Femur (tissue), 1 donor: ENCODE measurements at places on chromosomes 1 and 21.

DNA sequence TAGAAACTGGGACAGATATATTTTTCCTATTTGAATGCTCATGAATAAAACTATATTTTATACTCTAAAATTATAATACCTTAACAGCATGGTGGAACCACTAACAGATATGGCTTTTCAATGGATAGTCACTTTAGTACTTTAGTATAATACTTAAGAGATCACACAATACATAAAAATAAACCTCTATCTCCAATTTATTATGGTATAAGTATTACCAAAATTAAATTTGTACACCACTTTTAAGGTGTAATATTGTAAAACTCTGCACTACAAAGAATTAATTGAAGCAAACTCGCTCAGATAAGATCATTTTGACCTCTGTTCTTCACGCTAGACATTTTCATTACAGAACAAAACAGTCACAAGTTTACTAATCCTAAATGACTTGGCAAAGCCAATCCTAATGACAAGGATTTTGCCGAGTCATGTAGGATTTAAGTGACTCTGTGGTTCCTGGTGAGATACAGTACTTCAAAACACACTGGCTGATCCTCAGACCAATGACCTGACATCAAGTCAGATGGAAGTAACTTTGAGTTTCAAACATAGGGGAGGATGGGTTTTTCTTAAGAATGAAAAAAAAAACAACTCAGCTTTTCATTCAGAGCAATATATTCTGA, 200.6 kb downstream of the SMYD3 start:
- DNase-seq: no peak

DNA sequence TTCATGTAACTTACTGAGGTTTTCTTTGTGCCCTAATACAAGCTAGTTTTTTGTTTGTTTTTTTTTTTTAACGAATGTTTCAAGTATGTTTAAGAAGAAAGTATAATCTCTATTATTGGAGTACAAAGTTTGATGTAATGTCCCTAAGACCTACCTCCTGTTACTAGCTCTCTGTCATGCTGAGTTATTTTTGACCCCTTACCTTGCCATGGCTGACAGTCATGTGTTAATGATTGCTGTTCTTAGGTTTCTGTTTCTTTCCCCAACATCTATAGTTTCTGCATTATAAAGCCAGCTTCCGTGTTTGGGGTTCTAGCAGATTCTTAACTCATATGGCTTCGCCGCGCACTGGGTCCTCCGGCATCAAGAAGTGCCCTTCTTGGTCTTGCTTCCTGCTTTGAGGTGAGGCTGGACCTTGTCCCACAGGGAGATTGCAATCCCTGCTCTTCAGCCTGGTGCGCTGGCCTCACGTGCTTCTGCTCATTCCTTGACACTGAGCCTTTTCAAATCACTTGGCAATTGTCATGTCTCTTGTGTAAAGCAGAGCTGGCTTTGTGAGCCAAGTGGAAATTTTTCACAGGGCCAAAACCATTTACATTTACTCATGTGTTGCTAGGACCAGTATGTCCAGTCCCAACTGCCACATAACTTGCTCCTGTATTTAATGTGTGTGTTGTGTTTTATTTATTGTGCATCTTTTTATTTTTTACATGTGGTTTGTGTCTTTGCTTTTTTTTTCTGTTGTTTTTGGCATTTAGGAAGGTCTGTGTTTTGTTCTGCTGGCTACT, 135.0 kb upstream of the COL6A1 start:
- DNase-seq: peak; percentile 18

- DNase-seq: no peak
Measured at GRCh38 chr1:40029608-40030007, 10.9 kb upstream of the CAP1 start.

- DNase-seq: no peak
Measured at GRCh38 chr1:18886003-18886335, 16.4 kb downstream of the ALDH4A1 start.

DNA sequence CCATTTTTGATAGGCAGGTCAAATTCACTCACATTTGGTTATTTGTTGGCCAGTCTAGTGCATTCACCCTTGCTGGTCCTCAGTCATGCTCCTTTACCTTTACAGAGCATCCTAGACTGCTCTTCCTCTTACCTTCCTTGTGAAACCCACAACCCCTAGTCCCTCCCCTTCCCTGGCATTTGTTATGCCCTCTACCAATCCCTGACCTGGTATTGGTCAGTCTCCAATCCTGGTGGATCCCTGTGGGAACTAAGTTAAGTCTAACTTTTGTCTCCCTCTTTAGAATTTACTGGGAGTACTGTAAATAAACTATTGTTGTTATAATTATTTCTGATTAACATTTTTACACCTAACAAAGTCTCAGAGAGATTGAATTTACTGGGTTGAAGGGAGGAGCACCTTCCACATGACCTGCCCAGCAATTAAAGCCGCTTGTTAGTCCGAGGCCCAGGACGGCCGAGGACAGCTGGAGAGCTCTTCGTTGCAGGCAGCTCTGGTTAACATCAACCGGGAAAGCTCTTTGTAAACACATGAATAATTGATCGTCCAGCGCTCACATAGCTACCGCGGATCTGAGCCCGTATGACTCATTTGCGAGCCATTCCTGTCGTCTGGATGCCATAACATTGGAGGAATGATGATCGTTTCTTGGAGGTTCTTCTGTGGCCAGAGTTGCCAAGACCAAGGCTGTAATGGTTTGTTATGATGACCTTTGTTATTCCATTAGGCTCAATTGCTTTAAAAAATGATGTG, 31.9 kb downstream of the MTARC1 start:
- DNase-seq: no peak

DNA sequence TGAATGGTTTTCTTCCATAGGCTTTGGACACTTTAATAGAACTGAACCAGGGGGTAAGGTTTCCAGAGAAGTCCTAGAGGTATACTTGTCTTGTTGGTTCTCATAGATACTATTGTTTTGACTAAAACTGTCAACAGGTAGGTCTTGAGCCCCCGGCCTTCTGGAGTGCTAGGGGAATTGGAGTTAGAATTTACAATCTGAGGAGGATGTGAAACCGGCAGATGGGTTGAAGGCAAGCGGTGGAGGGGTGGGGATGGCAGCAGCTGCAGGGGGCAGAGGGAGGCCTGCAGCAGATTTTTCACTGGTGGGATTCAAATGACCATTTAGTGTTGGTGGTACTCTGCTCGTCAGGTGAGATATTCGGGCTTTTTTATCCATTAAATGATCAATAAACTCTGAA, 4.3 kb upstream of the CD1D start:
- no peak for DNase-seq

GRCh38 chr1:175512637-175513412, 230.6 kb downstream of the TNR start:
- DNase-seq: no peak

- no peak for DNase-seq
Measured at GRCh38 chr1:42055061-42055460, 98.1 kb upstream of the GUCA2B start.

GRCh38 chr1:194476872-194477271, 1290.5 kb upstream of the B3GALT2 start:
- no peak for DNase-seq

DNA sequence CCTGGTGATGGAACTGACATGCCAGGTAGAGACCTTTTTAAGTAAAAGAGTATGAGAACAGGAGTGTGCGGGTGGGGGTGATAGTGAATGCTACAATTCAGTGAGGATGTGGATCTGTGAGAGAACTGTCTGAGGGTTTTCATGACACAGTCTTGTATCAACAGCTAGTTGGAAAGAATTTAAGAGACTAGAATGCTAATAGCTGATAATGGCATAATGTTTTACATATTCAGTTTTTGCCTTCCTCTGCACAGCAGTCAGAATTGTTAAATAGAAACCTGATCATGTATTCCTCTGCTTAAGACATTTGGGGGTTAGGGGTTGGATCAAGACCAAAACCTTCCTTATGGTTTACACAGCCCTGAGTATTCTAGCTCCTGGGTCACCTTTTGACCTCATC, 152.8 kb upstream of the ZRANB2 start:
- no peak for DNase-seq

DNA sequence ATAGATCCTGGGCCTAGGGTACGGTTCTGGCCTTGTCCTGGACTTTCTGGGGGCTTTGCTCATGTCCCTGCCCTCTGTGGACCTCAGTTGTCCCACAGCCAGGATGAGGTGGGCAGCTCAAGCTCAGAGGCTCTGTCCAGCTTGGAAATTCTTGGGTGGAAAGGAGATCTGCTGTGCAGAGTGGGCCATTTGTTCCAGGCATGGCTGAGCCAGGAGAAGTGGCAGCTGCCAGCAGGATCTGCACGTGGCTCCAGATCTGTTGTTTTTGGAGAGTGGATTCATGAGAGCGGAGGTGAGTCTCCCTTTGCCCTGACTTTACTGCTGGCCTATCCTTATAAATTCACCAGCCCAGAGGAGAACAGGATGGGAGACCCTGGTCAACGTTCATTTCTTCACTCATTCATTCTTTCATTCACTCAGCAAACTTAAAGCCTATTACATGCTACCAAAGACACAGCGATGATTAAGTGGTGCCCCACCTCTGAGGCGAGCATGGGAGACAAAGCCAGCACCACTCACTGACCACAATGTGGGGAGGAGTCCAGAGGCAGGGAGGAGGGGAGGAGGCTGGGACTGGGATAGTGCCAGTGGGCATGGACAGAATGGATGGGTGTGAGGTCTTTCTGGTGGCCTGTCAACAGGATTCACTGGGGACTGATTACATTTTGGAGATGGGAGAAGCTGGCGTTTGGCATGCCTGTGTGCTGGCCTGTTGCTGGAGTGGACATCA, 205.1 kb downstream of the TRABD2B start:
- DNase-seq: no peak

DNA sequence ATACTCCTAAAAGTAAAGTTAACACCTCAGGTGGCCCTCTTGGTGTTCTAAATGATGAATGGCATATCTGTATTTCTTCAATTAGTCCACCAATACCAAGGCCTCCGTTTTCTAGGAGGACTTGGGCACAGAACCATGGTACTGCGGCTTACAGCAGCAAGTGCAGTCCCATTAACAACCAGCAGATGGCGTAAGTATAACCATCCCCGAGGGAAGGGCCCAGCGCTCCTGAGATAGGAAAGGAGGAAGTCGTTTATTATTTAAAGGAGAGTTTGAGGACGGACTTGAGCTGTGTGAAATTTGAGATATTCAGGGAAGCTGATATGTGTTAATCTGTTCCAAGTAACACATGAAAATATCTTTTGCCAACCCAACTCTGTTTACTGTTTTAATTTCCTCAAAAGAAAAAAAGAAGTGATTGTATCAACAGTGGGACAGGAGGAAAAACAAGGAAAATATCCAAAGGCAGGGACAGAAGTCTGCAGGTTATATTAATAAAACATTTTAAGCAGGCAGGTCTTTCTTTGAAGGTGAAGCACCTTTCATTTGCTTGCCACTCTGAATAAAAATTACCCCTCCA, 37.7 kb upstream of the KCNJ15 start:
- peak; percentile 69 for DNase-seq

GRCh38 chr1:47991187-47991586, 6.0 kb downstream of the TRABD2B start:
- no peak for DNase-seq

DNA sequence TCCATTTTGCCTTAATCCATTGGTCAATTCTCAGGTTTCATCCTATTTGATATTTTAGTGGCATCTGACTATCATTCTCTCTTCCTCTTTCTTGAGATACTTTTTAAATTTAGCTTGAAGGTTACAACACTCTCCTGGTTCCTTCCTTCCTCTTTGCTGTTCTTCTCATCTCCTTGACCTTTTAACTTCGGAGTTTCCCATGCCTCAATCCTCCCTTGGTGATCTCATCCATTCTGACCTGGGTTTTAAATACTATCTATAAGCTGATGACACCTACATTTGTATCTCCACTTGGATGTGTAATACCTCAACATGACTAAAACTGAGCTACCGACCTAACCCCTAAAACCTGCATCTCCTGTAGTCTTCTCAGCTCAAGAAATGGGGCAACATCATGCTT, 4.8 kb upstream of the ZNF687 start:
- DNase-seq: no peak

DNA sequence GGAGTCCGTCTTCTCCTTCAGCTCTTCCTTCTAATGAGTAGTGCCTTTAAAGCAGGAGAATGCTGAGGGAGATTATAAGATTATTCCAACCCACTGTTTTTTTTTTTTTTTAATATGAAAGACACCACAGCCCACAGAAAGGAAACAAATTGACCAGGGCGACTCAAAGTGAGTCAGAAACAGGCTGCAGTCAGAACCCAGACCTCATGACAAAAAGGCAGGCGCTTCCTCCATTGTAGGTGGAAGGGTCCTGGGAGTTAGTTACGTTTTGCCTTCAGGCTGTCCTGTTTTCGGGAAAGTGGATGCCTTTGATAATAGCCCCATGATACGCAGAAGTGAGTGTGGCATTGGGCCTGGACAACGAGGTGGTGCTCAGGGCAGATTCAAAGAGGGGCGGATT, 21.0 kb downstream of the PLXNA2 start:
- DNase-seq: no peak

DNA sequence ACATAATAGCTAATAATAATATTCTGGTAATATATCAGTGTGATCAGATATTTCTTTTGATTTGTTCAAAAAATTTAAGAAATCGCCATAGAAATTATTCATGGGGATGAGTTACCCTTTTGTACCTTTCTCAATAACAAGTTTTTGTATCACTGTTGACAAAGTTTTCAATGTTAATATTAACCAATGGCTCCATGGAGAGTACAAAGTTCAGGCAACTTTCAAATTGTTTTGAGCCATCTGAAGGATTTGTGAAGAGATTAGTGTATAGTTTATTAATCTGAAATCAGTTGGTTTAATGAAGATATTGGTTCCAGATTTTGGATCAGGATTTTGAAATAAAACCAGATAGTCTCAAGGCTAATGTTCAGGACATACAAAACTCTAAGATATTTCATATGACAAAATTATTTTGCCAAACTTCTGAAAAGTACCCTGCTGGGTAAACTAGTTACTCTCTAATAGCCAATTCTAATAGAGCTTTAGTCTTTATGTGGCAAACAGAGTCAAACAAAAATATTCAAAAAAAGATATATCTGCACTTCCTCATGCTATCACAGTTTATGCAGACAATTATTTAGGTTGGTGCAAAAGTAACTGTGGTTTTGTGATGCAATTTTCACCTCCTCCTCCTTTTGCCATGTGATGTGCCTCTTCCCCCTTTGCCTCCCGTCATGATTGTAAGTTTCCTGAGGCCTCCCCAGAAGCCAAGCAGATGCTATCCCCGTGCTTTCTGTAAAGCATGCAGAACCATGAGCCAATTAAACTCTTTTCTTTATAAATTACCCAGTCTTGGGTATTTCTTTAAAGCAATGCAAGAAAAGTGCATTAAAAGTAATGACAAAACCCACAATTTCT, 1105.0 kb downstream of the PLA2G4A start:
- DNase-seq: no peak
